ENCODE measurements at places on chromosomes 7 and 10.

DNA sequence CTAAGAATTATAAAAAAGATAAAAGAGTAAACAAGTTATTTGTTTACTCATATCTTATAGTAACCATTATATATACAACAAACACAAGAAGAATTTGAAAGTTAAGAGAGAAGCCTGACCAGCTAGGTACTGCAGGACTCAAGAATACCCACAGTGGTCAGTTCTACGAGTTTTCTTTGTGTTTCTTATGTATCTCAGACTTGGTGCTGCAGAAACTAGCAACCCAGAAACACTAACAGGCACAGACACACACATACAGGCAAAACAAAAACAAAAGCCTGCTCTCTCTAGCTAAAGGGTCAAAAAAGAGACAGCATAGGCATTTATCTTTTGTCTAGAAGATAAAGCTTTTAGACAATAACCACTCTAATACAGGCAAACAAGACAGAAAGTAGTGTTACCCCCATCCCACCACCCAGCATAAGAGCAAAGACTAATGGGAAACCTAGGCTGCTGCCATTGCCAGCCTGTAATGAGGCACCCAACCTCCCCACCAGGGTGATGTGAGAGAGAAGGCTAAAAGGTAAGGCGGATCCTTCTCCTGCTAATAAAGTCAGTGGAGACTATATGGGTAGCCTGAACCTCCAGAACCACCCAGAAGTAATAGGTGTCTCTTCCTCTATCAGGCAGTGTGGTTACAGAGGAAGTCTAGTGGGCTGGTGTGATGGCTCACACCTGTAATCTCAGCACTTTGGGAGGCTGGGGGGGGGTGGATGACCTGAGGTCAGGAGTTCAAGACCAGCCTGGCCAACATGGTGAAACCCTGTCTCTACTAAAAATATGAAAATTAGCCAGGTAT lies 113.9 kb downstream of the DNAJC1 start:
- DNase-seq: no peak

DNA sequence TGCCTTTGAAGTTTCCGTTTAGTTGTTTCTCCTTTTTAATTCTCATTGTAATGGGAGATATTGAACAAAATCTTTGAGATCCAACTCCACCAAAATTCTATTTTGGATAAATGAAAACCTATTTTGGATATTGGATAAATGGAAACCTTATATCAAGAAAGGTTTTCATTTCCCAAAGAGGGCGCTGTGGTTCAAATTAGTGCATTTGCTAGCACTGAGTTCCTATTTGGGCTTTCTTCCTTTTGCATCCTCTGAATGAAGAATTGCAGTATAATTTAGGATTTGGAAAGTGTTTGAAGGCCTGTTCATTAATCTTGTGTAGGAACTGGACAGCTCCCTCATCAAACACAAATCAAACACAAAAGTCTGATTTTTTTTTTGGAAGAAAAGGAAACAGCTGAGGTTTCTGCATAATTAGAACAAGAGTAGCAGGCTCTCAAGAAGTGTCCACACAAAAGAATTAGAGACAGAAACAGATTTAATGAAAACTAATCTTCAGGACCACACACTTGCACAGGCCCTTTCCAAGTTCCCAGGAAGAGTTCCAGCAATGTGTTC lies 80.8 kb upstream of the KLF14 start:
- DNase-seq: no peak

GRCh38 chr10:46556515-46557318 lies at the start of gene GPRIN2:
Gene GPRIN2, minus strand, starts transcription at chr10:46556658. Its CDS starts 5,922 bp downstream, at chr10:46550736.
- peak; percentile 95 for DNase-seq

GRCh38 chr7:96723622-96724021 lies 14.0 kb upstream of the SEM1 start:
- DNase-seq: no peak

GRCh38 chr7:128937271-128937646 lies 468 bp upstream of the IRF5 start:
- peak; percentile 85 for DNase-seq

GRCh38 chr7:83547526-83547925 lies 101.4 kb downstream of the SEMA3E start:
- no peak for DNase-seq

DNA sequence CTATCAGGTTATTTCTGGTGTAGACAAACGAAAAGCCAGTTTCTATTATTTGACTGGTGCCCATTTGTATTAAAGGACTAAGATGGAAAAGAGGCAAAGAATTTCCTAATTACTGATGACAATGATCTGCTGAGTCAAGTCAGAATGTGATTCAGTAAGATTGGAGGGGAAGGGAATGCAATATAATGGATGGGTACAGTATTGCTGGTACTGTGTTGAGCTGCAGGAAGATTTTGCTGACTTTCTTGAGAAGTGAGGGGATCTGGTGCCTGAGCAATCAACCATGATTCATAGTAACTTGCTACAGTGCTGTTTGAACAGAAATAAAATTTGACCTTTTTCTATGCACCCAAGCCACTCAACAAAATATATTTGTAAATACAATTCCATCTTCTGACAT lies 139.1 kb upstream of the RHEB start:
- DNase-seq: no peak

GRCh38 chr7:106616708-106617051 lies 44.3 kb downstream of the CCDC71L start:
- DNase-seq: no peak

- DNase-seq: no peak
Measured at GRCh38 chr7:151247611-151248345, 716 bp downstream of the SMARCD3 start.
